ENCODE measurements at places on chromosomes 16 and 17. TPM values are rescaled to one million over a fixed set of nuclear protein-coding genes. Genes with fewer than 3 reads are reported as not detected.

Gene NT5M
- polyA plus RNA-seq = 3.1 TPM

Gene TEX14
- polyA plus RNA-seq = 0.33 TPM

Gene LITAF
- polyA plus RNA-seq = 43.0 TPM

Gene SHISA9
- 2.7 TPM for polyA plus RNA-seq

Gene SLC7A6OS
- 19.9 TPM for polyA plus RNA-seq

Data from large intestine (tissue), 12 donors.